HAP-1 (cell line): ENCODE measurements at places on chromosomes 2 and 18.

DNA sequence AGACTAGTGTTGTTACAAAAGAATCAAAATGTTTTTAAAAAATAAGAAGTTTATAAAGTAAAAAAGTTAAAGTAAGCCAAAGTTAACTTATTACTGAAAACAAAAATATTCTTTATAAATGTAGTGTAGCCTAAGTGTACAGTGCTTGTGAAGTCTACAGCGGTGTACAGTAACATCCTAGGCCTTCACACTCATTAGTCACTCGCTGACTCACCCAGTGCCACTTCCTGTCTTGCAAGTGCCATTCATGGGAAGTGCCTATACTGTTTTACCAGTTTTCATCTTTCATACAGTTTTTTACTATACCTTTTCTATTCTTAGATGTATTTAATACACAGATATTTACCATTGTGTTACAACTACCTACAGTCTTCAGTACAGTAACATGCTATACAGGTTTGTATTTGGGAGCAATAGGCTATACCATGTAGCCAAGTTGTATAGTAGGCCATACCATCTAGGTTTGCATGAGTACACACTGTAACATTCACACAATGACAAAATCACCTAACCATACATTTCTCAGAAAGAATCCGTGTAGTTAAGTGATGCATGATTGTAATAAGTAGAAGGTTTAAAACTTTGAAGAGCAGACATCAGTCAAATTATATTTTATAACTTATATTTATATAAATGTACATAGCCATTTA, 13.4 kb downstream of the SERPINB7 start:
- DNase-seq: no peak

DNA sequence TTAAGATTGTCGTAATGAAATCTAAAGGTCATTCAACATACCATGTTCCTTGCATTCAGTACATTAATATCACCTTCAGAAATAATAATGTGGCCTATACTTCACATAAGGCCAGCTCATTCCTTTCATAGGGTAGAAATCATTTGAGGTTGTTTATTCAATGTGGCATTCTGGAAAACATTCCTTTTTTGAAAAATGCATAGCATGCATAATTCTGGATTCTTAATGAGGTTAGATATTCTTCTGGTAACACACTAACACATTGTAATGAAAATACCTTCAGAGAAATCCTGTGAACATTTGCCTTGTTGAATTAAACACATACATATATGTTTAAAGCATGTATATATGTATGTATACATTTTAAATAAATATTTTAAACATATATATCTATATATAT, 204.6 kb upstream of the KCNH7 start:
- DNase-seq: no peak

- DNase-seq: no peak
These were observed 133.5 kb downstream of the ASXL3 start for GRCh38 chr18:33711514-33711913.

GRCh38 chr2:234881413-234882241, 70.2 kb upstream of the SH3BP4 start:
- peak; percentile 68 for DNase-seq

GRCh38 chr2:189421644-189422043, 19.6 kb upstream of the WDR75 start:
- no peak for DNase-seq

- DNase-seq: no peak
These were observed 259.0 kb upstream of the ERBB4 start for GRCh38 chr2:212797484-212798205.

DNA sequence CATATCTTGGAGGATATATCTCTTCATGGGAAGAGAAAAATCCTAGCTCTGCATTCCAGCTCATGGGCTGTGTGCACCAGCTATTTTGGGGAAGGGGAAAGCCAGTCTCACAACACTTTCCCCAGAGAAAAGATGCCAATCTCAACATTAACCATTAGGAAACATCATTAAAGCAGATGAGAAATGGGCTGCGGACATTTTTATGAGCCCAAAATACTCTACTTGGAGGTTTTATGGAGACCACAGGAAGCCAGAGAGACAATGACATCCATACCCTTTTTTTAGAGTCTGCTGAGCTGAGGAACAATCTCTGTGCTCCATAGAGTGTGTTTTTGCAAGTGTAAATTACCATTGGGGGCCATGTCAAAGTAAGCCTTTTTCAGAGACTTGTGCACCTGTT, 213.7 kb downstream of the TRIB2 start:
- no peak for DNase-seq

- DNase-seq: no peak
These were observed 11.6 kb upstream of the OLA1 start for GRCh38 chr2:174259981-174260380.

- no peak for DNase-seq
These were observed 92.7 kb downstream of the KCTD1 start for GRCh38 chr18:26455639-26456038.

DNA sequence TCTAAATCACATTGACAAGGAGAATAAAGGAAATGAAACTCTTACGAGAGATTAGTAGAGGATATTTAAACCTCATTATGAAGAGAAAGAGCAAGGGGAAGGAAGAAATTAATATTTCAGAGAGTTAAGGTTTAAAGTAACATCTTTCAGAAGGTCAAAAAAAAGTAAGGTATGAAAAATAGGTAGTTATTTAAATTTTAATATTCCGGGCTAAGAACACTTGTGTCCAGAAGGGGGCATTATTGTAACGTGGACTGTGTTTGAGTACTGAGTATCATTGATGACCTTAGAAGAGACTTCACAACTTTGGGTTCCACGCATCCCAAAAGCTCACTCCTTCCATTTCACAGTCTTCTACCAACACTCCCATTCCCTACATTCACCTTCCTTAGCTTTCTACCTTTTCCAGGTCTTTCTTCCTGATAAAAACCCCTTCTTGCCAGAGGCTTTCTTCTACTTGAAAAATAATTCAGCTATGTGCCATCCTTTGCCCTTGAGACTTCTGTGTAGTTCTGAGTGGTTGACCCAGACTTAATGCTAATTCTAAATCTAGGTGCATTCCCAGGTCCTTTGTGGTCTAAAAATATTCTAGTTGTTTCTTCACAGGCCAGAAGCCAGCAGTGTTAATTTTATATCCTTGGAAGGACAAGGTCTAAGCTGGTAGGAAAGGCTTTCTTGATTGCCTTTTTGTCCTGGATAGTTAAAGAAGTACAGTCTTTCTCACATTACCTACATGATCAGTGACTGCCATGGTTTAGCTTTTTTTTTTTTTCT, 16.5 kb downstream of the DYNC1I2 start:
- no peak for DNase-seq

DNA sequence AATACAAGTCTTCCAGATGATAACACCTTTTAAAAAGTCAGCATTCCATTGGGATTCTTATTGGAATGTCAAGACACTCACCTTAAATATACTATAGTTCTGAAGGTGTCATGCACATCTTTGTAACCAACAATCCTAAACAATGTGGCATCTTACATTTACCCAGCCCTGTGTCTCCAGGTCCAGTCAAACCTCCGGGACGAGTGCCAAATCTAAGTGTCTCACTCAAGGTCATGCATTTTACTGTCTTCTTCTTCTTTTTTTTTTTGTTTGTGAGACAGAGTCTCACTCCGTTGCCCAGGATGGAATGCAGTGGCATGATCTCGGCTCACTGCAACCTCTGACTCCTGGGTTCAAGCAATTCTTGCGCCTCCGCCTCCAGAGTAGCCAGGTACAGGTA, 206.9 kb upstream of the FAM98A start:
- DNase-seq: no peak

- DNase-seq: no peak
These were observed 114.4 kb upstream of the PDE1A start for GRCh38 chr2:182541268-182541667.

GRCh38 chr2:96916156-96916630, 46.3 kb upstream of the SEMA4C start:
- DNase-seq: no peak

GRCh38 chr2:157685572-157685971, 56.9 kb upstream of the ACVR1C start:
- no peak for DNase-seq

- DNase-seq: no peak
These were observed 1.1 kb downstream of the RNF103 start for GRCh38 chr2:86622519-86623042.

- no peak for DNase-seq
These were observed 40.4 kb downstream of the FRZB start for GRCh38 chr2:182826064-182826463.

DNA sequence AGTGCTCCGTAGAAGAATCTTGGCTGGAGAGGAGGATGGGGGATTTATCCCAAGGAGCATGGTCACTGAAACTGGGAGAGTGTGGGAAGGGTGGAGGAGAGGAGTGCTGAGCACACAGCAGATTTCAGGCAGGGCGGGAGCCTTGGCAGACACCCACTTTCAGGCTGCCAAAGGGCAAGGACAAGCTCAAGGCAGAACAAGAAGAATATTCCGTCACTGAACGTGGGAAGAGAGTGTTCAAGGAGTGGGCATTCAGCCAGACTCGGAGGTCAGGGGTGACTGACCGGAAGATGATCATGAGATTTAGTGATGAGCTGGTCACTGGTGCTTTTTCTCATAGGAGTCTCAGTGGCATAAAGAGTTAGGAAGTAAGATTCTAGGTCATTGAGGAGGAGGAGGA, 136.2 kb upstream of the RASGRP3 start:
- DNase-seq: no peak

GRCh38 chr2:152505495-152505906, 170.5 kb downstream of the FMNL2 start:
- DNase-seq: no peak

DNA sequence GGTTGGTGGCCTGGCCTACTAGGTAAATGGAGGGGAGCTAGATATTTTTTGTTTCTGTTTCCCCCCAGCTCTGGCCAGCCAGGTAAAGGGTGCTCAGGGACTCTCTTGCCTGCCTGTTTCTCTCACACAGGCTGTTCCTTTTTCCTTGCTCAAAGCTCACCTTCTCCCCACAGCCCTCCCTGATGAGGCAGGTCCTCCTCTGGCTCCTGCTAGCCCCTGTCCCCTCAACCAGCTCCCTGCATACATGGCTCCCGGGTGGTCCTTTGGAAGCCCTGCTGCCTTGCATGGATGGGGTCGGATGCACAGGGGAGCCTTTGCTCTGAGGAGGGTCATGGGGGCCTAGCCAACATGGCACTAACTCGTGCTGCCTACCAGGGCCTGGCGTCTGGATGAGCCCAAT, 27.8 kb downstream of the DYSF start:
- DNase-seq: no peak

GRCh38 chr18:59233017-59233410, 13.1 kb downstream of the GRP start:
- DNase-seq: no peak

DNA sequence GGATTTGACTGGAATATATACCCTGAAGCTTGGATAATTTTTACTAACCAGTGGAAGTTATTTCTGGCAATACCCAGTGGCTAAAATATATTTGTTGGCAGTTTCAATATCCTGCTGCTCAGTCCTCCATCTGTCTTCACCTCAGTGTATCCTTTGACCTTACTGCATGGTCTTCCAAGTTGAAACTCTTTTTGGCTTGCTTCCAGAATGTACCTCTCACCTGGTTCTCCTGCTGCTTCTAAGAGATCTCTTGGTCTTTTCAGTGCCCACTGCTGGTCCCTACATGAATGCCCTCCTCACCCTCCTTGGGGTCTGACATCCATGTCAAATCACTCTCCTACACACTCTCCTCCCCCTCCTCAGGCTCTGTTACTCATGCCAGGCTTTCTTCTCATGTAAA, 4.8 kb upstream of the KDM3A start:
- DNase-seq: no peak

GRCh38 chr2:113769555-113769954, 13.1 kb upstream of the SLC35F5 start:
- DNase-seq: no peak

DNA sequence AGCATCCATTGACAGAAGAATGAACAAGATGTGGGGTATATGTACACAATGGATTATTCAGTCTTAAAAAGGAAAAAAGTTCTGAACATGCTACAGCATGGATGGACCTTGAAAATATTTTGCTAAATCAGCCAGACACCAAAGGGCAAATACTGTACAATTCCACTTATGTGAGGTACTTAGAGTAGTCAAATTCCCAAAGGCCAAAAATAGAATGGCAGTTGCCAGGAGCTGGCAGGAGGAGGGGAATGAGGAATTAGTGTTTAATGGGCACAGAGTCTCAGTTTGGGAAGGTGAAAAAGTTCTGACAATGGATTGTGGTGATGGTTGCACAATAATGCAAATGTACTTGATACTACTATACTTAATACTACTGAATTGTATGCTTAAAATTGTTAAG, 193.2 kb downstream of the MBD2 start:
- no peak for DNase-seq

- DNase-seq: no peak
These were observed 4.4 kb downstream of the SIGLEC15 start for GRCh38 chr18:45829855-45830254.

- no peak for DNase-seq
These were observed 295.0 kb upstream of the ZNF521 start for GRCh38 chr18:25646971-25647370.
